ENCODE measurements at places on chromosomes 11 and 22.

DNA sequence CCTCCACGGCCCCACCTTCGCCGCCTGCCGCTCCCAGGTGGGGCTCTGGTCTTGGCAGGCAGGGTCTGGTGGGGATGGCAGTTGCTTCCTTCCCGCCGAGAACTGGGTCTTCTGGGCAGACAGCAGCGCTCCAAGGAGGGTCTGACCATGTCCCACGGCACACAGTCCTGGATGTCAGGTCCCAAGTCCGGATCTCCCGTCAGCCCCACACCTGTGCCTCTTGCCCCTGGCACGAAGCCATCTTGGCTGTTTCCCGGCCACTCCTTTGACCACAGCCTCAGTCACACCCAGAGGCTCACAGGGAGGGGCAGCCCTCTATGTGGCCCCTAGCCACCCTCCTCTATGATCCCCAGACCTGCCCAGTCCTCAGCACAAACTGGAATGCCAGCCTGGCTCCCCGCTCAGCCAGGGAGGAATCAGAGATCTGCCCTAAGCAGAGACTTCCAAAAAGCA lies 14.3 kb downstream of the MUC5B start:
- no peak for DNase-seq

DNA sequence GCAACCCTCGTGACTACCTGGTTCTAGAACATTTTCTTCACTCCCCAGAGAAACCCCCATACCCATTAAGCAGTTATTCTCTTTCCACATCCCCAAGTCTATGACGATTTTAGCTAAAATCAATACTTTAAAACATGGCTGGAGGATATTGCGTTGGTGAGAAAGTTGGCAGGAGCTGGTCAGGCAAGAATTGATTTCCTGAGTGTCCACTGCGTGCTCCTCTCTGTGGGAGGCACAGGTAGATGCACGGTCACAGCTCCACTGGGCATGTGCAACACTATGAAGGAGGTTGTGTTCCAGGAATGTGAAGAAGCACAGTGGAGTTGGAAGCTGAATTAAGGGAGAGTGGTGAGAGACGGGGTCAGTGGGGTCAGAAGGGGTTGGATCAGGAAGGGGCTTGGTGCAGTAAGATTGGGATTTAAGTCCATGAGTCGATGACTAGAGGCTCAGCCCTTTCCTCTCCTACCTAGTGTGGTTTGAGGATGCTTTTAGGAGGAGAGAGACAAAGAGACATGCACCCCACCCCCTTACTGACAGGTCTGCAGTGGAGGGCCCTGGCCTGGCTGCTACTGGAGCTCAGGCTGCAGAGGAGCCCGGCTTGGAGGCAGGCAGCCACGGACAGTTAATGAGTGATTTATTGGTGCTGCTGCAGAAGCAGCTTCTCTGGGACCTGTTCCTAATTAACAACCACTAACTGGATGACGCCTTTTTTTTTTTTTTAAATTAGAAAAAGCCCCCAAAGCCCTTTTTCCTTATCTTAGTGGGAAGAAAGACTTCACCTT lies 395.6 kb downstream of the TENM4 start:
- DNase-seq = no peak

DNA sequence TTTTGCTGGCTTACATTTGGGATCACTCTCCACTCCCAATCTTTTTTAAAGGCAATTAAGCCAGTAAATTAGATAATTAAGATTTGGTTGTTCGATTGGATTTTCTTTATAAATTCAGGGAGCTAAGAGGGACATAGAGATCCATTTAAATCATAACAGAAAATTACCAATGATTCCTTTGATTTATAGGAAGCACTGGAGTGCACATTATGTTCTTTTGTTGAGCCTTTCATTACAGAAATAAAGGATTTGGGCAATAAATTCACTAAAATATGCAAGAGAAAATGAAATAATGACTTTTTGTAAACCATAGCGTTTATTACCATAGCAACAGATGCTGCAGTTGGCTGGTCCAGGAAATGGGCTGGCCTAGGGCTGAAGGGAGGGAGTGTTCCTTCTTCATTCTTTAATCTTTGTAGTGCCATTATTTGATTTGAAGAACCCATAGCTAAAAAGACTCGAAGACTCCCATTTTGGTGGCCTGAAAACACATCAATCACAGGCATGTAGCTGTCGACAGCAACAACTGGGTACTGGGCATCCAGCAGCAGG lies 73.0 kb downstream of the C2CD3 start:
- no peak for DNase-seq

GRCh38 chr11:113881856-113882255 lies 6.5 kb upstream of the USP28 start:
- DNase-seq = no peak

DNA sequence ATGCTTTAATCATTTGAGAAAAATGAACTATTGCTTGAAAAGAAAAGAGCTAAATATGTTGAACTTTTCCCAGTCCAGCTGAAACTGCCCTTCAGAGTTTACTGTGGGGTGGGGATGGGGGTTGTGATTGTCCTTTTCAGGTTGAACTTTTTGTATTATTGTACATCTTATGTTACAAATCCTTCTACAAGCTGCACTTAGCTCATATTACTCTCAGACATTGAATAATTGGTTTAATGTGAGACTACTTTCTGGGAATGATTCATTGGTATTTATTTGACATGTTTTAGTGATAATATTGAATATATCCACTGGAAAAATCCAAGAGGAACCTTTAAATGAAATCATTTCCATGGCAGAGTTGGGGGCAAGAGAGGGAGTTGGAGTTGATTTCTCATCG lies 84.9 kb downstream of the ATXN10 start:
- no peak for DNase-seq

- no peak for DNase-seq
Measured at GRCh38 chr22:42841444-42841843, 15.6 kb downstream of the ARFGAP3 start.

DNA sequence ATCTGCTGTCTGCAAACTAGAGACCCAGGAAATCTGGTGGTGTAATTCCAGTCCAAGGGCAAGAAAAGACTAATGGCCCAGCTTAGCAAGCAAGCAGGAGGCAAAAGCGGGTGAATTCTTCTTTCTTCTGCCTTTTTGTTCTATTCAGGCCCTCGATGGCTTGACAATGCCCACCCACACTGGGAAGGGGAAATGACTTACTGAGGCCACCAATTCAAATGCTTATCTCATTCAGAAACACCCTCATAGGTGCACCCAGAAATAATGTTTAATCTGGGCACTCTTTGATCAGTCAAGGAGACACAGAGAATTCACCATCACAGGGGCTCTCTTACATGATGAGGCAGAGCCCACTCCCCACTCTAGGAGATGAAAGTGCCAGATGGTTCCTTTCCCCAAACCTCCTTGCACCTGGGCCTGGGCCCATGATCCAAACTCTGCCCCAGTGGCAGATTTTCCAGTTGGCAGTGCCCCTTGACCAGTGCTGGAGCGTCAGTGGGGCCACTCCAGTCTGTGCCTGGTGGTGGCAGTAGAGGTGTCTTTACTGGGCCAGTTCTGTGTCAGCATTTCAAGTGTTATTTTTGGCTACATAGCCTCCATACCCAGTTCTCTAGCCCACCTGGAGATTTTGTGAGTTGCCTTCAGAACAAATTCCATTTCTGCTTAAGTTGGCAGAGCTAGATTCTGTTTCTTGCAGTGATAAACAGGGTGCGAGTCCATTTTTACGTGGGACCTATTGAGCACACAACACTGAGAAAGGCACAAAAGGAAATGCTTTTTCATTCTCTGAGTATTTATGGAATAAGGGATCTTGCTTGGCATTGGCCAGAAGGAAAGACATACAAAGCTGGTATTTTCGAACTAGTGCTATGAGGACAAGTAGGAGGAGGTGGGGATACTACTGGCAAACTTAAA lies 7.5 kb downstream of the ELMOD1 start:
- DNase-seq = no peak

DNA sequence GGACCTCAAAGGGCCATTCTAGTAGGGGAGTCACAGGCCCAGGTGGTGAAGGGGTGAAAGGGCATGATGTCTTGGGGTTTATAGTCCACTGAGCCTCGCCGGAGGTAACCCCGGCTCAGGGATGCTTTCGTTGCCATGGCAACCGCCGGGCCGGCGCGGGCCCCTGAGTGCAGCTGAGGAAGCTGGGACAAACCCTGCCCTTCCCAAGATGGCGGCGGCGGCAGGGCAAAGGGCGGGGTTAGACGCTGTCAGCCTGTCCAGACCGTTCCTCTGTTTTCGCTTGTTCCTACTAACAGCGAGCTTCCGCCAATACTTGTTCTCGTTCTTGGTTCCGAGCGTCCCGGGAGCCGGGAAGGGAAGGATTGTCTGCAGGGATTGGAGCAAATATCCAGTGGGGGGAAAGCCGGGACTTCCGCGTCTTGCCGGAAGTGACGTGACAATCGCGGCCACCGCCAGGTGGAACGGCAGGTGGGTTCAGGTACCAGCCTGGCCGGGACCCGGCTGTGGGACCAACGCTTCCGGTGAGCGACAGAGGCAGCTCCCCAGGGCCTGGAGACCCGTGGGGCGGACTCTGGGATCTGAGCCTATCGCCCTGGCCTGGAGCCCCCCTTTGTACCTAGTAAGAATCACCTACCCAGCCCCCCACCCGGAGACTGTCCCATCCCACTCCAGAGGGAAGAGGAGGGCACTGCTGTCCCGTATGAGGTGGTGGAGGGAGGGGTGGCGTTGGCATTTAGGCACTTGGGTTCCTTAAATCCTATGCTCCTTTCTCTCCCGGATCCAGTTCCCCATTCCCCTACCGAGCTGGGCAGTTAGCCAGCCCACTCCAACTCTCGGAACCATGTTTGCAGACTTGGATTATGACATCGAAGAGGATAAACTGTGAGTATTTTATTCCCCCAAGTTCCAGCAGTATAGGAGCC lies at the start of gene PICK1:
Gene PICK1 (plus strand): TSS at position 436 of the 923 bp plus-strand sequence. CDS start 406 bp downstream, at position 842.
- DNase-seq = peak; percentile 79

DNA sequence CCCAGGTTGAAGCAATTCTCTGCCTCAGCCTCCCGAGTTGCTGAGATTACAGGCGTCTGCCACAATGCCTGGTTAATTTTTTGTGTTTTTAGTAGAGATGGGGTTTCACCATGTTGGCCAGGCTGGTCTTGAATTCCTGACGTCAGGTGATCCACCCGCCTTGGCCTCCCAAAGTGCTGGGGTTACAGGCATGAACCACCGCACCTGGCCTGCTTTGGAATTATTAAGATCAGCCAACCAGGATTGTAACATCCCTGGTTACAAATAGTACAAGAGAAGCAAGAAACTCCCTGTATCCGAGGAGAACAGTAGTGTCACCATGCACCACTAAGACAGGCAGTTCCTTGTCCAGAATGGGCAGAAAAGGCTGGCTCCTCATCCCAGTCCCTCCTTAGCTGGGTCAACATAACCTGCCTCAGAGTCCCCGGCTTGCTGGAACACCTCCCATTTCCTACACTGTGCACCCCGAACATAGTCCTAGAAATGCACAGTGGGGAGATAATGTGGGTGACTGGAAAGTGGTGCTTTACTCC lies 77.2 kb upstream of the INCENP start:
- no peak for DNase-seq

DNA sequence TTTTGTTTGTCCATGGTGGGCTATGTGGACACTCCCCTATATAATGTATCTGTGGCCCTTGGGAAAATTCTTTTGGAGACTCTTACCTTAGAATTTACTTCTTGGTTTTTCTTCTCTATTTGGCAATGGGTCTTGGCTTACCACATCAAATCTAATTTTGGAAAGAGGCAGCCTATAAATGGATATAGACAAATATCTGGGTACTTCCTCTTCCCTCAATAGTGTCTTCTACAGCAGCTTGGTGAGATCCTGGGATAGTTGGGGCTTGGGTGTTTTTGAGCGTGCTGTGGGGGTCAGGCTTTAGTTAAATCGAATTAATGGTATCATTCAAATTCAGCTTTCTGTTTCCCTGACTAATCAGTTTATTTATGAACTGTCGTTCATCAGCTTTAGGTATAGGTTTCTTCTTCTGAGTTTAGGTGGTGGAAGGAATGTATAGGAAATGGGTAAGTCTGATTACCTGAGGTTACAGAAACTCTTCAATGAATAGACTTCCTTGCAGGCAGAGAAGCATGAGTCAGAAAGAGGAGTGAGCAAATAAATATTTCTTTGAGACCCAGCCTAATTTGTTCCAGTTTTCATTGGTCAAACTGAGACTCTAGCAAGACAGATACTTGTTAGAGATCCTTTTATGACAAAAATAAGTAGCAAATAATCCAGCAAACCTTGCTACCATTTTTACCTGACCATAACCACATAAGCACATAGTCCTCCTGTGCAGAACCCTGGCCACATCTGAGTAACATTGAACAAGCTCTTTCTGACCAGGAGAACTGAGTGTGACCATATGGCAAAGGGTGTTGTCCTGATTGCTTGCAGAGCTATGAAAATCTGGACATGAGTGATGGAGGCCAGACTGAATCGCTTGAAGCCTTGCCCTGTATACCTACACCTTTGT lies 68.6 kb upstream of the SORL1-AS1 start:
- DNase-seq = no peak

GRCh38 chr22:48358886-48359612 lies 1468.6 kb downstream of the BRD1 start:
- DNase-seq = no peak

GRCh38 chr11:123238297-123238696 lies 43.2 kb upstream of the CLMP start:
- DNase-seq = no peak

GRCh38 chr22:21451545-21452520 lies 15.4 kb upstream of the TMEM191C start:
- no peak for DNase-seq

DNA sequence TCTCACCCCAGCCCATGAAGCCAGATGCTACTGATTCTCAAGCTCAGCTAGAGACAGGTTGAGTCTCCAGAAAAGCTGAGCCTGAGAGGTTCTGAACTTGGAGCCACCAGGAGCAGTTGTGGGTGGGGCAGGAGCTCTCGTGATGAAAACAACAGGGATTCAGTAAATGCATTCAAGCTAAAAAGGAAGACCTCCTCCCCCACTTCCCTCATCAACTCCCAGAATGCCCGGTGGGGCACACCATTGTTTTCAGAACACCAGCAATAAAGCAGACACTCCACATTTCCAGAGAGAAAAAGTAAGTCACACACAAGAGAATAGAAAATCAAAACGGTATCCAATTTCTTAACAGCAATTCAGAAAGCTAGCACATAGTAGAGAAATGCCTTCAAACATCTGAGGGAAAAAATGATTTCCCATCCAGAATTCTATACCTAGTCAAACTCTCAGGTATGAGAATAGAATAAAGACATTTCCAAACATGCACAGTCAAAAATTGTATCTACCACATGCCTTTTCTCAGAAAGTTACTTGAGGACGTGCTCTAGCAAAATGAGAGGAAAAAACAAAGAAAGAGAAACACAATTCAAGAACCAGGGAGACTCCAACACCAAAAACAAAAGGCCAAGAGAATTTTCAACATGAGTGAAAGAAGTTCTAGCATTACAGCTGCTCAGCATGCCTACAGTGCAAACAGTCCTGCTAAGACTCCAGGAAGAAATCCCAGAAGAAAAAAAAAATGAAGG lies 56.8 kb downstream of the CDKN1C start:
- no peak for DNase-seq

GRCh38 chr22:41816241-41816640 lies 15.8 kb downstream of the CCDC134 start:
- no peak for DNase-seq

GRCh38 chr11:12091956-12092558 lies 18.3 kb upstream of the MICAL2 start:
- DNase-seq = no peak

GRCh38 chr11:2930704-2931419 lies 1.6 kb upstream of the PHLDA2 start:
- DNase-seq = no peak
